Epithelial cell of proximal tubule (primary cell): ENCODE measurements at places on chromosomes 6 and 20.

- no peak for DNase-seq
Observed at GRCh38 chr6:71446470-71446869, 157.9 kb downstream of the OGFRL1 start.

- DNase-seq = no peak
Observed at GRCh38 chr6:121855521-121855920, 420.1 kb downstream of the GJA1 start.

DNA sequence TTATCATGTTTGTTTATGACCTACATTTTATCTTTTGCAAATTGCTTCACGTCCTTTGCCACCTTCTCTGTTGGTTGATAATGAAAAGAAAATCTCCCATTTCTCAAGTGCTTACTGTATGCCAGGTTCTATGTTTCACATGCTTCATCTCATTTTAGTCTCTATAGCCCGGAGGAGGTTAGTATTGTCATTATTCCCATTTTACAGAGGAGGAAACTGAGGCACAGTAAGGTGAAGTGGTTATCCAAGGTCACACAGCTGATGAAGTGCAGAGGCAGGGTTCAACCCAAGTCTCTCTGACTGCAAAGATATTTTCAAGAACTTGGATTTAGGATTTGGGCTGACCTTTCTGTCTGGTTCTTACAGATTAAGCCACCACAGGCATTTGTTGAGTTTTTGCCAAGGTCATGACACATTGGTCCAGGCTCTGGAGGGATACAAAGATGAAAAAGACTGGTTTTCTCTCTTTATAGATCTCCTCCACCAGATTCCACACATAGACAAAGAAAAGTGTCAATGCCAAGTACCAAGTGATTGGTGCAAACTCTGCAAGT is 20.6 kb downstream of the CNBD2 start:
- no peak for DNase-seq

- DNase-seq = no peak
Observed at GRCh38 chr6:26233649-26234420, 131.2 kb upstream of the BTN3A2 start.

DNA sequence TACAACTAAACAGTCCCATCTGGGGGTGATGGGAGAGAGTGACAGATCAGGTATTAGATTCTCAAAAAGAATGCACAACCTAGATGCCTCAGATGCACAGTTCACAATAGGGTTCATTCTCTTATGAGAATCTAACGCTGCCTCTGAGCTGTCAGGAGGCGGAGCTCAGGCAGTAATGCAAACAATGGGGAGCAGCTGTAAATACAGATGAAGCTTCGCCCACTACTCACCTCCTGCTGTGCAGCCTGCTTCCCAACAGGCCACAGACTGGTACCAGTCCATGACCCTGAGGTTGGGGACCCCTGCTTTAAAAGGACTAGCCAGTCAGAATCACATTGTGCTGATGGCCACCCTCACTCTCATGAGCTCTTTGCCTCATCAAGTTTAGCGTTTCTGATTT is 247.0 kb upstream of the KCNQ5 start:
- no peak for DNase-seq

DNA sequence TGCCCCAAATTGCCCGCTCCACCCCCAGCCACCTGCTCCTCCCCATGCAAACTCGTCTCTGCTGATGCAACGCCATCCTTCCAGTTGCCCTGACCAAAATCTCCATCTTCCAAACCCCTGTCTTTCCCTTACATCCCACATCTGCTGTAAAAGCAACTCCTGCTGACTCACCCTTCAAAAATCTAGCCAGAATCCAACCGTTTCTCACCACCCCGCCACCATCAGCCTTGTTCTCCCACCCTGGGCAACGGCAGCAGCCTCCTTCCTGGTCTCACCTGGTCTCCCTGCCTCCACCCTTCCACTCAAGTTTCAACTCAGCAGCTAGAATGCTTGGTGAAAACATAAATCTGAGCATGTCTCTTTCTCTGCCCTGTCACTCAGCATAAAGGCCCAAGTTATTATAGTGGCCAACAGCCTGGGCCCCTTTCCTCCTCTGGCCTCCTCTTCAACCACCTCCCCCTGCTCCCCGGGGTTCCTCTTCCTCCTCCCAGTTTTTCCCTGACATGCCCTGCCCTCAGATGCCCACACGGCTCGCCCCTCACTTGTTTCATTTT is 7.2 kb upstream of the SYNJ2 start:
- no peak for DNase-seq

- DNase-seq = no peak
Observed at GRCh38 chr6:110181131-110182030, 1.2 kb downstream of the CDC40 start.

GRCh38 chr6:158471339-158471738 is 88.6 kb upstream of the TMEM181 start:
- DNase-seq = no peak

GRCh38 chr6:155130161-155130853 is 133.5 kb upstream of the CLDN20 start:
- DNase-seq = no peak

DNA sequence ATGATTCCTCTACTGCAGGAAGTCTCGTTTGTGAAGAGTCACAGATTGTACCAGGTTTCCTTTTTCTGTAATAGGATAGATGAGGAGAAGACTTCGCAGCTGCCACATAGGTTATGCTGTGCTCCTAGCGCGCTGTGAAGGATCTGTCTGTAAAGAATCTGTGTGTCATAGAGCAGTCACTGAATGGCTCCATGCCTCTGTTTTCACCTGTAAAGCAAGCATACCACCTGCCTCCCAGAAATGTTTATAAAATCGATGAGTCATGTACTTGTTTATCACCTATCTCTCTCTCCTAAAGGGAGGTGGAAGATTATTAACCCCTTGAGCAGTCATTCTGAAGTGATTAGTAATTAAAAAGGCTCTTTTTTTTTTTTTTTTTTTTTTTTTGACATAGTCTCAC is 86.6 kb downstream of the TFAP2B start:
- no peak for DNase-seq

- DNase-seq = no peak
Observed at GRCh38 chr6:155054491-155055250, 59.6 kb downstream of the TIAM2 start.

GRCh38 chr6:2611092-2611491 is 139.6 kb downstream of the MYLK4 start:
- no peak for DNase-seq

DNA sequence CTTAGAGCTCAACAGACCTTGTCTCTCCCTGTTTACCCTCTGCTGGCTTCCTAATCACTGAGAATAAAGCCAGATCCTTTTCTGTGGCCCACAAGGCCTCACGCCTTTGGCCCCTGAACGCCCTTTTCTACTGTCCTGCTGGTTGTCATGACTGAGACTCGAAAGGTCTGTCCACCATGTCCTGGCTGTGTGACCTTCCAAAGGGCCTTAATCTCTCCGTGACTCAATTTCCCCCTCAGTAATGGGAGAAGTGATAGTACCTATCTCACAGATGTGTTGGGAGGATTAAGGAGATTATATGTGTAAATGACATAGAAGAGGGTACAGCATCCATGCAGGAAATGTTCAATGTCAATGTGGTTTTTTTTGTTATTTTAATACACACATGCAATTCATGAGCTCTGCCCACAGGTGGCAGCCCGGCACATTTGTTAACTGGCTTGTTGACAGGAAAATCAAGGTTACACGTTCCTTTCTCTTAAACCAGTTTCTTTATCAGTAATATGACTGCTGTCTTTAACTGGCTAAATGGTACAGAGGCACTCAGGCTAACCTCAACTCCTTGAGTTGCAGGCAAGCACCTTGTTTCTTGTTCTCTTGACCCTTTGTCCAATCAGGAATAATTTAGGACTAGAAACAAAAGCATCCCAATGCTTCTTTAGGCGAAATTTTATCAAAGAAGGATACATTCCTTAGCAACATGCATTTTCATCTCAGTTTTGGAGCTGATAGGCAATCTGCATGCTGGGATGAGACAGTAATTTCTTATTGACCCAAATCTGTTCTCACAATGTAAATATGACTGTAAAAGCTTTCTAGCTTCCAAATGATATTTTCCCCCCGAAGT is 16.6 kb downstream of the SLC22A1 start:
- DNase-seq = no peak

DNA sequence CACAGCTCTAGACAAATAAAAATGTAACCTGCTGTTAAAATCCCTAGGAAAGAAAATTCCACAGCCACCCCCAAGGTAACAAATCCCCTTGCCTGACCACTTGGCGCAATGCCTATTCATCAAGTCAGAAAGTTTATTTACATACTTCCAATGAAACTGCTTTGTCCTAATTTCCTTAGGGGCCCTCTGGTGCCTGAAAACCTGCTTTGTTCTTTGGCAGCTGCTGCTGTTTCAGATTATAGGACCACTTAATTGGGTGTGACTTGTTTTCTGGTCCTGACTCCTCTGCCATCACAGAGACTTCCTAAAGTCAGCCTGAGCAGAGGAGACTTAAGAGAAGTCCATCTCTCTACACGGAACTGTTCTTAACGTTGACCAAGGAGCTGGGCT is 323.6 kb downstream of the UBE3D start:
- no peak for DNase-seq

- no peak for DNase-seq
Observed at GRCh38 chr6:66478705-66479104, 771.7 kb upstream of the EYS start.

GRCh38 chr6:6661684-6662083 is 73.2 kb downstream of the LY86 start:
- DNase-seq = no peak

DNA sequence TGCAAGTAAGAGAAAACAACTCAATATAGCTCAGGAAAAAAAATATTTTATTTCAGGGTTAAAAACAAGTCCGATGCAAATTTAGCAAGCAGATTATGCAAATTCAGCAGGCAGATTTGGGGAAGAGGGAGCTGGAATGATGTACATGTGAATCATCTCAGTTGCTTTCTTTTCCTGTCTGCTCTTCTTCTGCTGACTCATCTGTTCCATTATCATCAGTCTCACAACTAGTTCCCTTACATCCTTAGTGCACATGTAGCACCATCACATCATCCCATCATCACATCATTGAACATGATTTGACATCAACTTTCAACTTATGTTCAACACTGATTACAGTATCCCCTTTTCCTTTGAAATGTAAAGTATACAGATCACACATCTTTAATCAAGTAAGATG is 11.5 kb upstream of the DEFB113 start:
- DNase-seq = no peak

DNA sequence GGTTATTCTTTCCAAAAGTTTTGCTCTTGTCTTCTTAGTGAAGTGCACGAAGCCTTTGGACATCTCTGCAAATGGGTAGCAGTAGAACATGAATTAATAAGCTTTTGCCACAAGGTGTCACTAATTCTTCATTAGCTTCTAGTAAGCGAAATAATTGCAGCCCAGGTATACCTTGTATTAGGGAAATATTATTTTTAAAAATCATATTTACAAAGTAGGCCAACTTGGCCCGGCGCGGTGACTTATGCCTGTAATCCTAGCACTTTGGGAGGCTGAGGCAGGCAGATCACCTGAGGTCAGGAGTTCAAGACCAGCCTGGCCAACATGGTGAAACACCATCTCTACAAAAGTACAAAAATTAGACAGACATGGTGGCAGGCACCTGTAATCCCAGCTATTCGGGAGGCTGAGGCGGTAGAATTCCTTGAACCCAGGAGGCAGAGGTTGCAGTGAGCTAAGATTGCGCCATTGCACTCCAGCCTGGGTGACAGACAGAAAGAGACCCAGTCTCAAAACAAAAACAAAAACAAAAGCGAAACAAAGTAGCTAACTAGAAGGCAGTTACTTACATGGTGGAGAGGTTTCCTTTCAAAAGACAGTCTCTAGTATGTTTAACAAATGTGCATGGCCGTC is 8.8 kb upstream of the RSPH3 start:
- DNase-seq = no peak

GRCh38 chr6:157927011-157927410 is 54.7 kb upstream of the SYNJ2 start:
- DNase-seq = no peak

DNA sequence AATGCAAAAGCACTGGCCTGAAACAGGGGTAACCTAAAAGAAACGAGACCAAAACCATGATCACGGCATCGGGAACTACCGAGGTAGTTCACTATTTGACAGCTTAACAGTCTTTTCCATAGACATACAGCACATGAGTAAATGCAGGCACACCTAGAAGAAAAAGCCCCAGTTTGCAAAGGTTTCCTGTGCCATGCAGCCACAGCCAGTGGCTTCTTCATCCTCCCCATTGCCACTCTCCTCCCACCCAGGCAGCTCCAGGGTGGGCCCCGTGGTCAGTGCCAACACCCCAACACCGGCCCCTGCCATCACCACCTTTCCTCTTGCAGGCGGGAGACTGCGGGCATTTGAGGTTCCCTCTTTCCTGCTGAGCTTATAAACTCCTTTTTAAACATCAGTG is 115.4 kb downstream of the SLC23A2 start:
- no peak for DNase-seq

GRCh38 chr6:42389736-42390135 is 62.0 kb downstream of the TRERF1 start:
- DNase-seq = no peak

DNA sequence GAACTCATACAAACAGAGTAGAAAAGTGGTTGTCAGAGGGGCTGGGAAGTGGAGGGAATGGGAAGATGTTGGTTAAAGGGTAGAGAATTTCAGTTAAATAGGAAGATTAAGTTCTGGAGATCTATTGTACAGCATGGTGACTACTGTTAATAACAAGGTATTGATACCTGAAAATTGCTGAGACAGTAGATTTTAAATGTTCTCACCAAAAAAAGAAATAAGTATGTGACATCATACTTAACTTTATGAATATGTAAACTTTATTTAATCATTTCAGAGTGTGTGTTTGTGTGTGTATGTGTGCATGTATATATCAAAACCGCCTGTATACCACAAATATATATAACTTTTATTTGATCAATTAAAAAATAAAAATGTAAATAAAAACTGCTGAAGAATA is 896.4 kb downstream of the TFAP2A start:
- DNase-seq = no peak

DNA sequence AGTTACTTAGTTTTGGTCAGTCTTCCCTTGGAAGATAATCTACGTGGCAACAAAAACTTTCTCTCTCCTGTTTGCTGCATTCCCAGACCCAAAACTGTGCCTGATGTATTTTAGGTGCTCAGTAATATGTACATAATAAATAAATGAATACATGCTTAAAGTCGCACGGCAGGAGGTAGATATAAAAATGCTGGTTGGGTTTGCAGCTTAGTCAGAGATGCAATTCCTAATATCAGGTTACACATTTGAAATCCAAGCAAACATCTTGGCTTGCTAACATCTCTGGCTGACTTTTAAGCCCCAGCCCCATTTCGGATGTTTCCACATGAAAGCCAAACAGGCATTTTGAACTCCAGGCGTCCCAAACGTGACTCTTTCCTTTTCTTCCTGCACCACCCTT is 91.0 kb downstream of the KCNQ5 start:
- no peak for DNase-seq

GRCh38 chr20:428658-429200 is 20.6 kb downstream of the RBCK1 start:
- no peak for DNase-seq

GRCh38 chr6:7262746-7263518 is 50.1 kb downstream of the SSR1 start:
- DNase-seq = no peak

DNA sequence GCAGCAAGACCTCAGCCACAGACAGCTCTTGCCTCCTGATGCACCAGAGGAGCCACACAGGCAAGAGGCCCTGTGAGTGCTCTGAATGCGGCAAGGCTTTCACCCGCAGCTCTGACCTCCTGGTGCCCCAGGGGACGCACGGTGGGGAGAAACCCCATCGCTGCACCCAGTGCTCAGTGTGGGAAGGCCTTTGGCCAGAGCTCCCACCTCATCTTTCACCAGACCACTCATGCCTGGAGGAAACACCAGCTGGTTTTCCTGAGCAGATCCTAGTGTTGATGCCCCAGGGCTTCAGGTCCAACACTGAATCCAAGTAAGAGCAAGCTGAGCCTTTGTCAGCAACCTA is 37.0 kb upstream of the XRN2 start:
- DNase-seq = no peak
